ENCODE measurements at places on chromosomes 7 and 10.

DNA sequence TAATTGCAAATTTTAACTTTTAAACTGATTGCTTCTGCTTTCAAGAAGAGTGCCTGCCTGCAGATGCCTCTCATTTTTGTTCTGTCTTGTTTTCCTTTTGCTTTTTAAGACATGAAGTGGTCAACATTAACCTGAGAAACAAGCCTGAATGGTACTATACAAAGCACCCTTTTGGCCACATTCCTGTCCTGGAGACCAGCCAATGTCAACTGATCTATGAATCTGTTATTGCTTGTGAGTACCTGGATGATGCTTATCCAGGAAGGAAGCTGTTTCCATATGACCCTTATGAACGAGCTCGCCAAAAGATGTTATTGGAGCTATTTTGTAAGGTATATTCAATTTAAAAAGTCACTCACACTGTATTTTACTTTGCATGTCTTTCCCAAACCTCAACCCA, 8.8 kb downstream of the GSTO2 start:
- DNase-seq, result no peak

- DNase-seq, result no peak
These were observed 49.1 kb upstream of the OSBPL3 start for GRCh38 chr7:25029075-25029474.

DNA sequence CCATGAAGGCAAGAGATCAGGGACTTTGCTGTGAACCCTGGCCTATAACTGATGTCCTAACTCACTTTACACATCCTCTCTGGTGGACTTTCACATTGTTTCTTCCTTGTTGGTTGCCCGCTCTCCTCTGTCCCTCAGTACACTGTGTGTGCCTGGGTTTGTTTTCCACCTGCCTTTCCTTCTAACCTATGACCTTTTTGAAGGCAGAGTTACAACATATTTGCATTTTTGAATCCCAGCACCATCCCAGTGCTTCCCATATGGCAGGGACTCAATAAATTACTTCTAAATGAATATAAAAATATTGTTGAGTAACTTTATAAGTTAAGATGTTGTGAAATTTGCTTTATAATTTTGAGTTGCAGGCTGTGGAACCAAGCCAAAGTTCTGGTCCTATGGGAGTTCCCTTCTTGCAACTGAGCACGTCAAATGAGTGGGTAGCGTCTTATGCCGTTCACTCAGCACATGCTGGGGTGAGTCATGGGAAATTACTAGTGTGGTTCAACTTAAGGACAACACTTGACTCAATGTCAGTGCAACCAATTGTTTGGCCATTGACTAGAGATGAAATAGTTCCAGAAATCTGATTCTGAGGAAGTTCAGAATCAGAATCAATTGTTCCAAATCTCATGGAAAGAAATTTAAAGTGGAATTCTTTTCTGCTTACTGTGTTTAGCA, 250.9 kb downstream of the TWIST1 start:
- DNase-seq, result no peak

- DNase-seq, result no peak
These were observed 637 bp downstream of the MICU1 start for GRCh38 chr10:72625276-72625607.

GRCh38 chr10:60222047-60222446, 167.6 kb downstream of the ANK3 start:
- DNase-seq, result no peak

DNA sequence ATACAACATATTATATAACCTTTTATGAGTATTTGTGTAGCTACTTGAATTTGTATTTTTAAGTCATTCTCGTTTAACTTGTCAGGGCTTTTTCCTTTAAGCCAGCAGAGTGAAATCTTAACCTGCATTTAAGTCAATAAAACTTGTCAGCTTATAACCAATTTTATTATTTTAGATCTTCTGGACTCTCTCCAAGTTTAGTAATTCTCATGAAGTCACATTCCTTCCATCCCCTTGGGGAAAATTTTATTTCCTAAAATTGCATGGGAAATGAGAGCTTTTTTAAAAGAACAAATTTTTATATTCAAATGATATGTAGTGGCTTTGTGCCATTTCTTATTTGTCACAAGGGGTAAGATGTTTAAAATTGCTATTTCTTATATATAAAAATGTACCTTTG, 74.0 kb downstream of the SEPTIN7 start:
- DNase-seq, result no peak

DNA sequence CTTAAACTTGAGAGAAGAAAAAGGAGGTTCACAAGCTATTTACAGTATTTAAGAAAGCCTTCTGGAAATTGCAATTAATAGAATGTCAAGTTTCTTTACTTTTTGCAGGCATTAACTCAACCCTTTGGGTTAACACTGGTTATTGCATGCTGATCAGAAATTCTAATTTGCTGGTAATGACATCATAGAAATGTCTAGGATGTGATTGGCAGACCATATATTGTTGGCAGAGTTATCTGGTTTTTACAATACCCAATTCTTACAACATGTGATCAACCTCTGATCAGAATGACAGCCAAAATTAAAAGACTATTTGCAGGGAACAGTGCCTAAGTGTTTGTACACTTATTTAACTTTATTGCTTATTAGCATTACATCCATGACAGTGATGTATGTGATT, 1.6 kb upstream of the CASD1 start:
- no peak for DNase-seq
